ENCODE measurements at places on chromosomes 6 and 20. TPM values are rescaled to one million over a fixed set of nuclear protein-coding genes. Genes with fewer than 3 reads are reported as not detected.
A peak's percentile ranks its signal among the peaks of the same experiment; 100 is the strongest.

- DNase-seq = no peak
- H3K4me1 ChIP-seq = no peaks in the 10 kb centered on the region
- H3K4me3 ChIP-seq = no peak overlapping the region
- H3K27ac ChIP-seq = no peak overlapping the region
Observed at GRCh38 chr6:76772951-76773350, 690.3 kb downstream of the HTR1B start.

DNA sequence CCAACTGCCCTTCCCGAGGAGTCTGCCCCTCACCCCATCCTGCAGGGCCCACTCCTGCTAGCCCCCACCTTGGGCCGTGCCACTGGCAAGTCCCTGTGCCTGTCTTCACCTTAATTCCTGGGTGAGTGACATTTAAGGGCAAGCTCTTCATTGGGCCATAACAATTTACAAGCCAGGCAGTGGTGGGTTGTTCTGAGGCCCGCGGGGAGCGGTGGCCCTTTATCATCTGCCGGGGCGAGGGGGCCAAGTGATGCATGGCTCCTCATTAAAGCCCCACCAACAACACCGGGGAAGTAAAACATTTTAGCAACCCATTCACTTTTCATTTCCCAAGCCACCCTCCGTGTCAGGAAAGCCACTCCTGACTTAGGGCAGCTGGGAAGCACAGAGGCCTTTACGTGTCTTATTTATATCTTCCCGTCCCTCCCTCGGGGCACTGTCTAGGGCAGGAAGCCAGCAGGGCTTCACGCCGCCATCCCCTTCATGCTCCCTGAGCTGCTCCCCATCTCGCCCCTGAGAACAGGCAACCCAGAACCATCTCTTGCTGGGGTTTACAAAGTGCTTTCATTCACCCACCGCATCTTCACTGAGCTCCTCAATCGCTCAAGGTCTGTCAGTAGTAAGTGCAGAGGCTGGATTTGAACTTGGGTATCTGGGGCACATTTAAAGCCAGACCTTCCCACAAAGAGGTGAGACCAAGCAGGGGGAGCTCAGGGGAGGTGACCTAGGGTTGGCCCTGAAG lies 55.5 kb upstream of the CCDC167 start:
- H3K27ac ChIP-seq = no peak overlapping the region
- H3K4me3 ChIP-seq = no peak overlapping the region
- H3K27me3 ChIP-seq = peaks cover 6% of the 10 kb centered on the region
- no peak for DNase-seq
- peaks cover 24% of the 10 kb centered on the region for H3K4me1 ChIP-seq
- H3K36me3 ChIP-seq = no peaks in the 10 kb centered on the region

- H3K4me1 ChIP-seq = peaks cover 37% of the 10 kb centered on the region
- DNase-seq = no peak
- H3K27ac ChIP-seq = peak overlapping the region; percentile 26
Observed at GRCh38 chr6:144954241-144954556, 669.1 kb downstream of the UTRN start.

DNA sequence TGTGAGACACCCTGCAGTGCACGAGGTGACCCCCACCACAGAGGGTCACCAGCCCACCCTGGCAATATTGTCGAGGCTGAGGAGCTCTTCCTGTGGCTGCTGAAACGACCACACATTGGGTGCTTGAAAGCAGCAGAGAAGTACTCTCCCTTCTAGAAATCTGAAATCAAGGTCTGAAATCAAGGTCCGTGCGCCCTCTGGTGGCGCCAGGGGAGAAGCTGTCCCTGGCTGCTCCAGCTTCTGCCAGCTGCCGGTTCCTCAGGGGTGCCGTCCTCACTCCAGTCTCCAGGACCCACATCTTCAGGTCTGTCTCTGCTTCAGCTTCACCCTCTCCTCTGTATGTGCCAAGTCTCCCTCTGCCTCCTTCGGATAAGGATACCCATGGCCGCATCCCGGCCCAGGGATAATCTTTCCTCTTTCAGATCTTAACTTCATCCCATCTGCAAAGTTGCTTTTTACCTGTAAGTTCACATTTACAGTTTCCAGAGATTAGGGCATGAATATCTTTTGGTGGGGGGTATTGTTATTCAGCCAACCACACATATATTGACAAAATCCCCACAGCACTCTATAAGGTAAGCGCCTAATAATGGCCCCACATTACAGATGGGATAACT lies 108.3 kb upstream of the PHACTR3 start:
- H3K27me3 ChIP-seq = peaks cover 3% of the 10 kb centered on the region
- H3K4me3 ChIP-seq = no peak overlapping the region
- H3K36me3 ChIP-seq = no peaks in the 10 kb centered on the region

GRCh38 chr20:16515046-16515445 lies 58.2 kb downstream of the KIF16B start:
- no peak overlapping the region for H3K27ac ChIP-seq
- no peaks in the 10 kb centered on the region for H3K36me3 ChIP-seq
- no peaks in the 10 kb centered on the region for H3K27me3 ChIP-seq
- H3K4me1 ChIP-seq = no peaks in the 10 kb centered on the region

- peaks cover 23% of the 10 kb centered on the region for H3K27me3 ChIP-seq
- H3K27ac ChIP-seq = no peak overlapping the region
- no peak overlapping the region for H3K4me3 ChIP-seq
- no peaks in the 10 kb centered on the region for H3K36me3 ChIP-seq
- DNase-seq = no peak
- H3K4me1 ChIP-seq = no peaks in the 10 kb centered on the region
Observed at GRCh38 chr20:31474097-31474436, 860 bp downstream of the DEFB124 start.

DNA sequence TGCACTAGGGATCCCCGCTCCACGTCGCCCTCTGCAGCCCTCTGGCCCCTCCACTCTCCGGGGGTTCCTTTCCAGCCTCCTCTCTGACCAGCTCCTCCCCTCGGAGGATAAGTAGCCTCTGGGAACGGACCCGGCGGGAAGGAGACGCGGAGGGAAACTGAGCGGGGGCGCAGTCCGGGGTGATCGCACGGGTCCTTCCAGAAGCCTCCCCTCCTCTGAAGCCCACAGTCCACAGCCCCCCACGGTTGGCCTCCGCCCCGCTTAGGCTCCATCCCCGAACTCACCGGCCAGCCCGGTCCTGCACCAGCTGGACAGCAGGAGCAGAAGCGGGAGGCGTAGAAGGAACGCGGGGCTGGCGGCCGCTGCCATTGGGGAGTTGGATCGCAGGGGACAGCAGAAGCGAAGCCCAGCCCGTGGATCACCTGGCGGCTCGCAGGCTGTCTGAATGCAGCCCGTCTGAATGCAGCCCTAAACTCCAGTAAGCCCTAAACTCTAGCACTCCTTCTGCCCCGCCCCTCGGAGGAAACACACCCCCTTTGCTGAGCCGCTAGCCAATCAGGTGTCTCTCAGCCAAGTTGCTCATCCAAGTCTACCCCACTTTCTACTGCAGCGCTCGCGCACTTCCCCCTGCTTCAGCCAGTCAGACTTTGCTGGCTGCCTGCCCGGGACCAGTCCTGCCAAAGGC lies at the start of gene RAET1G:
TSS of gene RAET1G (minus strand) at position 480 of the 685 bp plus-strand sequence. CDS start at position 369, 111 bp downstream.
- H3K4me3 ChIP-seq = peak within 1 kb of the TSS; percentile 83
- peak; percentile 97 for DNase-seq

DNA sequence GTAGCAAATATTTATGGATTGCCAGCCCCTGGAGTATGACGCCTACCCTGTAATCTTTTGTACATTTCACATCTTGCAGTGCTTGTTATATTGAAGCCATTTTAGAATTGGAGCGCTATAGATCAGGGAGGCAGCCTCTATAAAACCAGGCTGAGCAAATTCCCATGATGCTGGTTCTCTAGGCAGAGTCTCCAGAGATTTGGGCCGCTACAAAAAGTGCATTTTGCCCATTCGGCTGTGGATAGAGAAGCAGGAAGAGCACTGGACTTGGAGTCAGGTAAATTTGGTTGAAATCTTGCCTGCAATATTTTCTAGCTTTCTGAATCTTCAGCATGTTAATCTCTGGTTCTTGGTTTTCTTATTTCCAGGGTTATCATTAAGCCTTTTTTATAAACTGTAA lies 2.0 kb downstream of the YWHAB start:
- no peaks in the 10 kb centered on the region for H3K27me3 ChIP-seq
- H3K36me3 ChIP-seq = peaks cover 16% of the 10 kb centered on the region
- peaks cover 35% of the 10 kb centered on the region for H3K4me1 ChIP-seq
- H3K27ac ChIP-seq = no peak overlapping the region
- H3K4me3 ChIP-seq = peak overlapping the region; percentile 94

DNA sequence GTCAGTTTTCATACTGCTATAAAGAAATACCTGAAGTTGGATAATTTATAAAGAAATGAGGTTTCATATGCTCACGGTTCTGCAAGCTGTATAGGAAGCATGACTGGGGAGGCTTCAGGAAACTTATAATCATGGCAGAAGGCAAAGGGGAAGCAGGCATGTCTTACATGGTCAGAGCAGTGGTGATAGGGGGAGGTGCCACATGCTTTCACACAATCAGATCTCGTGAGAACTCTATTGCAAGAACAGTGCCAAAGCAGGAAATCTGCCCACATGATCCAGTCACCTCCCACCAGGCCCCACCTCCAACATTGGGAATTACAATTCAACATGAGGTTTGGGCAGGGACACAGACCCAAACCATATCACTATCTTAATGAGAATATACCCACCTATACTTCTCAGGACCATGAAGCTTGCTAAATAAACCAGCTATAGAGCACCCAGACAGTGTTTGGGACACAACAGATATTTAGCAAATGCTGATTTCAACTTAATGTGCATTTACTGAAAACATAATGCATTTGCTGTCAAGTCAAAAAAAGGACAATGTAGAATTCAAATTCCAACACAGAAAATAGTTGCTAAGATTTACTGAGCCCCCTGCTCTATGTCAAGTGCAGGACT lies 63.8 kb downstream of the TNFRSF21 start:
- peaks cover 6% of the 10 kb centered on the region for H3K4me1 ChIP-seq
- H3K27me3 ChIP-seq = no peaks in the 10 kb centered on the region
- H3K4me3 ChIP-seq = no peak overlapping the region
- no peak overlapping the region for H3K27ac ChIP-seq
- no peak for DNase-seq

Gene MYL9
- total RNA-seq = 172 TPM

Gene GMEB2
- 15.4 TPM for total RNA-seq

Gene COL20A1
- not detected for total RNA-seq

Measured in GM23248 (cell line).